Right hindlimb (tissue), 1 donor: ENCODE measurements at places on chromosomes 3 and 15.

DNA sequence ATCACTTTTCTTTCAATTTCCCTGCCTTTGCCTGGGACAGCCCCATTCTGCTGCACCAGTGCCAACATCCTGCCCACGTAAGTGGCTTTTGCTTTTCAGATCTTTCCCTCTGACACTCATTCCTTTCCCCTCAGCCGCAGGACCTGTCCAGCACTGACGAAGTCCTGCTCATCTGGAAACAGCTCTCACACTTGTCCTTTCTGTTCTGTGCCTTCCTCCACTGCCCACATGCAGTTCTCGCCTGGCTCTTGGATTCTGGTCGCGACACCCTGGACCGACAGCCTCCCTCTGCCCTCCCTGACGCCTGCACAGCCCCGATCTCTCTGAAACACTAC is 99.7 kb downstream of the ADCY5 start:
- DNase-seq, result no peak

DNA sequence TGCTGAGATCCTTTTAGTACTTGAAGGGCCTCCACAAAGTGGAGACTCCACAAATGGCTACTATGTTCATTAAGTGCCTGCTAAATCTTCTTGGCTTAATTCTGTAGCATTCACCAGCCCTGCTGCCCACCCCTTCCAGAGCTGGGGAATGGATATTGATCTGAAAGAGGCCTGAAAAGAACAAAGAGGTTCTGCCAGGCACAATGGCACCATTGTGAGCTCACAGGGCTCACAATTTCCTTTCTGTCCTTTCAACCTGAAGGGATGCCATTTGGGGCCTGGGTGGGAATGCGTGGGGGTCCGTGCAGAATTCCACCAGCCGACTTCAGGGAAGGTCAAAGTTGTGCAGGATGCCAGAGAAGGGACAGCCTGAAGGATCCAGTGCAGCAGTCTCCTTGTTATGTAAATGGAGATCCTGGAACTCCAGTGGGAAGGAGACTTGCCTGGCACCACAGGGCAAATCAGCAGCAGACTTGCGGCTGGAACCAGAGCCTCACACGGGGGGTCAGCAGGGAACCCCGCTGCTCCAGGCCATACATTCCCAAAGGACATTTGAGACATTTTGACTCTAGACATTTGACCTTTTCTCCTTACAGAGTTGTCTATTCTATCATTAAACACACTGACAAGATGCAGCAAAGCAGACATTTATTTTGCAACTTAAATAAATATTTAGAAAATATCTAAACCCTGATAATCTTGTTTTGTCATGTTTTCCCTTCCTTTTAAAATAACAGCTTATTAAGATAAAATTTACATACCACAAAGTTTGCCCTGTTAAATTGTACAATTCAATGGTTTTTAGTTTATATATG is 21.5 kb upstream of the MORF4L1 start:
- DNase-seq, result no peak

DNA sequence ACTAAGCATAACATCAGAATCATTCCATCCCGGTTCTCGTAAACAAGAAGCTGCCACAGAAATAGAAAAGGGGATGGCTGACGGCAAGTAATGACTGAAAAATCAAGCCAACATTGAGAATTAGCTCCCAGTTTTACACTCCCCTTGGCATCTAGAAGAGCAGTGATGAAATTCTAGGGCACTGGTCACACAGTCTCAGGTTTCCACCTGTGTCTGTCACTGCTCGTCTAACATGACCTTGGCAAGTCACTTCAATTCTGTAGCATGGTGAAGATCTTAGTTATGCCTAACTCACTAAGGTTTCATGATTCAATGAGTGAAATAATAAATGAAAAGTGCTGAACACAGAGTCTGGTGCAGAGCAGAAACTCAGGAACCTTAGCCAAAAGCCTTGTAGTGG is 272.3 kb upstream of the ARRDC4 start:
- no peak for DNase-seq

- no peak for DNase-seq
Observed at GRCh38 chr3:150740733-150741496, 22.1 kb downstream of the SIAH2 start.

- DNase-seq, result peak; percentile 70
Observed at GRCh38 chr3:11581237-11582190, 62.2 kb downstream of the VGLL4 start.

- no peak for DNase-seq
Observed at GRCh38 chr15:39388118-39388517, 192.8 kb upstream of the THBS1 start.

DNA sequence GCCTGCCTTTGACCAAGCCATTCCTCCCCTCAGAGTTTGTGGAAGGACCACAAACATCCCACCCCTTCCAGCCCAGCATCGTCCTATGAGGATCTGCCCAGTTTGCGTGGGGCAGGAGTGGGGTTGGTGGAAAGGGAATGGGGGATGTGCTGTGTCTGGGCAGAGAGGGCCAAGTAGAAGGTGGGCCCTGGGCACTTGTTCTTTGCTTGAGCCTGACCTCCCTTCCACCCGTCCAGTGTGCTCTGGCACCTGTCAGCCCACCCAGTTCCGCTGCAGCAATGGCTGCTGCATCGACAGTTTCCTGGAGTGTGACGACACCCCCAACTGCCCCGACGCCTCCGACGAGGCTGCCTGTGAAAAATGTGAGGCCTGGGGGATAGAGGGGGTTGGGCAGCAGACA is 10.3 kb downstream of the SPINT1 start:
- no peak for DNase-seq

- DNase-seq, result peak; percentile 61
Observed at GRCh38 chr3:24242012-24242698, 252.5 kb downstream of the THRB start.

GRCh38 chr3:45760878-45761711 is 35.2 kb downstream of the SLC6A20 start:
- DNase-seq, result peak; percentile 62
